ENCODE measurements at places on chromosomes 5 and 9.
A peak's percentile ranks its signal among the peaks of the same experiment; 100 is the strongest.

- no peak for DNase-seq
Measured at GRCh38 chr5:17803971-17804370, 169.7 kb downstream of the TAF11L14 start.

- DNase-seq: no peak
Measured at GRCh38 chr9:98075332-98075805, 18.8 kb downstream of the NANS start.

- no peak for DNase-seq
Measured at GRCh38 chr9:129490583-129491486, 130.1 kb downstream of the C9orf50 start.

DNA sequence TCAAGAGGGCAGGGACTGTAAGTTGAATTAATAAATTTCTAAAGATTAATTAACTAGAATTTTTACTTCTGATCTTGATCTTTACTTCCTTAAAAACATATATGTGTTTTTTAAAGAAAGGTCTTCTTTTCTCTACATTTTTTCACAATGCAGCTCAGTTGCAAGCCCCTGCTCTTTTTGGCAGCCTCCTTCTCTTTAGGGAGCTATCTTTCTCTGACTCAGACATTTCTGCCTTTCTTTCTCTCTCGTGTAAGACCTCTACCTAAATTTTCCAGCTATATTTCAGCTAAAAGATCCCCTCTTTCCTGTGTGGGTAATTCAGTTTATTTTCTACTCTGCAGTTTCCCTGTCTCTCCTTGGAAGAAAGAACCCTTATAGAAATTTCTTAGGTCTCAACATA, 38.3 kb upstream of the SNCAIP start:
- no peak for DNase-seq

GRCh38 chr5:66565878-66566277, 30.3 kb upstream of the MAST4 start:
- no peak for DNase-seq

DNA sequence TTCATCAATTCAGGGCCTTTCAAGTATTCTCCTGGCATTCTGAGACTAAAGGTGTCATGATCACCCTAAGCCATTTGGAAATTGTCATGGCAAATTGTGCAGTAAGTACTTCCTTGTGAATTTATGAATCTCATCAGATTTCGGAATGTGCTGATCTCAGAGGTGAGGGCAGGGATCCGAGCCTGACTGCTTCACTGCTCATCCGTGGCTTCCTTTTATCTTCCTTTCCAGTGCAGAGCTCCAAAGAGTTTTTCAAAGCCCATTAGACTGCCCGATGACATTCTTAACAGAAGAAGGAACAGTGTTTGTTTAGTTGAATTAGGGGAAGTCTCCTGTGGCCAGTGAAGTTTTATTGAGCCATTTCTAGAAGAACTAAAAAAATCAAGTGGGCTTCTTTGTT, 182.8 kb upstream of the GDNF start:
- DNase-seq: no peak

- no peak for DNase-seq
Measured at GRCh38 chr9:97571664-97572063, 61.5 kb downstream of the TSTD2 start.

- no peak for DNase-seq
Measured at GRCh38 chr5:75758116-75758515, 40.9 kb upstream of the POC5 start.

DNA sequence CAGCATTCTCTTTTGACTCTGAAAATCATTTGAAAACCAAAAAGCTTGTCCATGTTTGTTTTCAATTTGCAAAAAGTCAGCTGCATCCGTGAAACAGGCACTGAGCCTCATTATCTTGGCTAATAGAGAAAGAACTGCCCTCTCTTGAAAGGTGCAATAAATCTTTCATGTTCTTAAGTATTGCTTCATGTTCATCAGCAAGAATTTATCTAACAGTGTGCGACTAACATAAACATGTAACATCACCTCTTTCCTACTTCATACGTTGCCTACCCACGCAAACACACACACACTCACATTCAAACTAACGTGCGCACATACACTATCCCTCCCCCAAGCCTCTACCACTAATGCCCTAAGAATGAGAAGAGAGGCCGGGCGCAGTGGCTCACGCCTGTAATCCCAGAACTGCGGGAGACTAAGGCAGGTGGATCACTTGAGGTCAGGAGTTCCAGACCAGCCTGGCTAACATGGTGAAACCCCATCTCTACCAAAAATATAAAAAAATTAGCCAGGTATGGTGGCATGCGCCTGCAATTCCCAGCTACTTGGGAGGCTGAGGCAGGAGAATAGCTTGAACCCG, 629.7 kb upstream of the ZNF608 start:
- DNase-seq: no peak

DNA sequence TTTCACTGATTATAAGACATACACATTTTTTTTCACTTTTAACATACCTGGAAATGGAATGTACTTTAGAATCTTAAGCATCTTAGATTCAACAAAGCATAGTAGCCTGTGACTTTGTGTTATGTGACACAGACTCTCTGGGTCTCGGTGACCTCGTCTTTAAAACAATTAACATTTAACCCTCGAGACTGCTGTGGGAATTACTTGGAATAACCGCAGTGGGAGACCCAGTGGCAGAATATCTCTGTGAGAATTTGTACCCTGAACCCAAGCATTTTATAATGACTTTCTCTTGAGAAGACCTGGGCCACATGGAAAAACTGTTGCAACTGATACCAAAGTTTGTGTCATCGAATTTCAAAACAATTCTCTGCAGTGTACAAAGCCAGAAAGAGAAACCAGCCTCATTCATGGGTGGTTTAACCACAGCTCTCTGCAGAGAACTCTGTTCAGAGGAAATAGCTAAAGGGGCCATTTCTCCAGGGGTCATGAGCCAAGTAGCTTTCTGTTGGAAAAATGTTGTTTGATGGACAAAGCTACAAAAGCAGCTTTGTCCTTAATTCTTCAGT, 10.0 kb upstream of the RETREG1 start:
- DNase-seq: no peak

DNA sequence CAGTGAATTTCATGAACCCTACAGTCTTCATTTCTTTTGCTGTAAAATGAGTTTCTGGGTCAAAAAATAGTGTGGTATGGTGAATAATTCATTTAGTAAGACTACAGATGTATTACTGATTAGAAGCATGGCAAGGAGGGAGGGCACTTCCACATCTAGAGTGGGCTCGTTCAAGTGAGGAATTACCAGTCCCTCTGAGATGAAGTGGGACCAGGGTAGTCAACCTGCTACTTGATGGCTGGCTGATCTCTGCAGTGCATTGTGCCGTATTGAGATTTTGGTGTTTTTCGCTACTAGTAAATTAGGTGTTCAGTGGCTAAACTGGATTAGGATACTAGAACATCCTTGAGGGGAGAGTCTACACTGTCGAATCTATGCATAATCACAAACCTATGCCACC, 10.8 kb downstream of the CDC37L1 start:
- no peak for DNase-seq

GRCh38 chr9:77916820-77917219, 114.8 kb downstream of the GNAQ start:
- no peak for DNase-seq

DNA sequence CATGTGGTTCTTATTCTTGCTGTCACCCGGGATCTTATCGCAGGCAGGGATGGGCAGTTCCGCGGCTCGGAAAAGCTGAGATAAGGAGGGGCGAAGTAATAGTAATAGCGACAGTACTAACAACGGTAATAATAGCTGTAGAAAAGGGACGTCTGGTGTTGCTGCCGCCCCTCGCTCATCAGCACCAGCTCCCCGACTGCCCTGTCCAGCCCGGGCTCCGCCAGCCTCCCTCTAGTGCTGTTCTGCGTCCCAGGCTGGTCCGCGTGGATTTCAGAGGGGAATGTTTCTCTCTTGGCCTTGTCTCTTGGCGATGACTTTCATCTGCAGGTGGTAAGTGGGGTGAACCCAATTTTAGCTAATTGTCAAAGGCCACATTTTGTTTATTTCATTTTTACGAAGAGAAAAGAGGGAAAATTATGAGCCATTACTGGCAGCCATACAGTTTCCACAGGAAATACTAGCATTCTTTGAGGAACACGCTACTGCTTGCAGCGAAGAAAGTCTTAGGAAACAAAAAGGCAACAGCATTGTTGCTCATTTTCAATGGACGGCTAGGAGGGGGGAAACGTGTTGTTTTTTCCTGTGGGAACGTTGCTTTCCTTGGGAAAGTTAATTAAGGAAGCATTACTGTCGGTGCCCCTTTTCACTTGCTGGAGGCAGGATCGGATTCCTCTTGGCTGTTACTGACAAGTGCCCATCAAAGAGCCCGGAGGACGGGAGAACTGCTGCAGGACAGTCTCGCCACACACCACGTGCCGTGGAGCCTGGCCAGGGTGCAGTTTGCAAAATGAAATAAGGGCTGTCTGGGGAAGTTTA, 762 bp downstream of the SNCAIP start:
- no peak for DNase-seq

GRCh38 chr9:14960881-14961280, 50.7 kb upstream of the FREM1 start:
- DNase-seq: no peak

DNA sequence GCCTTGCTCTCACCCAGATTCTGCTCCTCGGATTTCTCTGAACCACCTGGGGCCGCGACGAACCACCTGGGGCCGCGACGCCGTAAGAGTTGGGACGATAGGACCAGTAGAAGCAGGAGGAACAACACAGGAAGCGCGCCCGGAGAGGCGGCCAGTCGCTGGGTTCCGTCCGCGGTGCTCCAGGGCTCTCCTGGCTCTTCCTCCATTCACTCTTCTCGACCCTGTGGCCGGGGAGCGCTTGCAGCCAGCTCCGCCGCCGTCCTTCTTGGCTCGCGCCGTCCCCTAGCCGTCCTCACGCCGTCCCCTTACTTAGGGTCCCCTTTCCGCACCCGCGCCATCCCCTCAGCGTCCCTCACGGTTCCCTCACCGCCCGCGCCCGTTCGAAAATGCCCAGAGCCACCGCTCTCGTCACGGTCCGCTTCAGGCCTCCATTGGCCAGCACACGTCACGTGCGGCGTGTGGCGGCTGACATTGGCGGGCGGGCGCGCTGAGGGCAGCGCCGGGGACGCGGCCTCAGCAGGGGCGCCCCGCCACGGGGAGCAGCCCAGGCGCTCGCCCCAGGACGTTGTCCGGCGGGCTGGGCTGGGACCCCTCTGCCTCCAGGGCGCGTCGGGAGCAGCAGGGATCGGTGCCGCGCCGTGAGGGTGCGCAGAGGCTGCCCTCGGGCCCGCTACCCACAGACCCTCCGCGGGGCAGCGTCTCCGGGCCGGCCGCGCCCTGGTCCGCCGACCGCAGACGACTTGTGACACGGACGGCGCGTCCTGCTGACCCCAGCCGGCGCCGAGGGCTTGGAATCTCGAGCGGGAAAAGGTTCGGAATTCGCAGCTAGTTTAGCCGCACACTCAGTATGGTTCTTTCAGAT, 53.7 kb upstream of the PTPDC1 start:
- peak; percentile 44 for DNase-seq

GRCh38 chr5:622359-622758, 10.2 kb downstream of the CEP72 start:
- no peak for DNase-seq

- no peak for DNase-seq
Measured at GRCh38 chr9:215631-216155, 1.0 kb downstream of the DOCK8 start.

DNA sequence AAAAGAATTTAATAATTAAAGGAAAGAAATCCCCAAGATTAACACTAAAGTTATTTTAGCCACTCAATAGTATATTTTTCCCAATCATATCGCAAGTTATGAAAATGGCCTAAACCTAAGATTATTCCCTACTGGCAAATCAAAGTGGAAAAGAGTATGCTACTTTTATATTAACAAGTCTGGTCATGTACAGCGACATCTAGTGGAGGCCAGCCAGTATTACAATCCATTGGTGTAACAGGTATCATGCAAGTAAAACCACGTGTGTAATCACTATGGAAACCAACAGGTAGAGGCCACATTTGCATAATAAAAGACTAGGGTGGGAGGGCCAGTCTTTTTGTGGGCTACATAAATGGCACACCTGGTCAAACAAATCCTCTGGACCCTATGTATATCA, 976.4 kb upstream of the CDH9 start:
- DNase-seq: no peak

- no peak for DNase-seq
Measured at GRCh38 chr9:91274949-91275492, 86.7 kb downstream of the AUH start.

GRCh38 chr5:137342764-137343163, 156.4 kb downstream of the SPOCK1 start:
- DNase-seq: no peak

GRCh38 chr9:71990466-71990865, 69.9 kb downstream of the C9orf57 start:
- no peak for DNase-seq

- DNase-seq: no peak
Measured at GRCh38 chr9:899440-900184, 58.1 kb downstream of the DMRT1 start.

Data from fibroblast of skin of left biceps (primary cell).